ENCODE measurements at places on chromosomes 5 and 9. TPM values are rescaled to one million over a fixed set of nuclear protein-coding genes. Genes with fewer than 3 reads are reported as not detected.

The PCDHB13 gene
- total RNA-seq = 6.5 TPM

The LSM11 gene
- 3.3 TPM for total RNA-seq

The POU4F3 gene
- total RNA-seq = not detected

The TRAF2 gene
- 8.6 TPM for total RNA-seq

The CTXN3 gene
- total RNA-seq = not detected

DNA sequence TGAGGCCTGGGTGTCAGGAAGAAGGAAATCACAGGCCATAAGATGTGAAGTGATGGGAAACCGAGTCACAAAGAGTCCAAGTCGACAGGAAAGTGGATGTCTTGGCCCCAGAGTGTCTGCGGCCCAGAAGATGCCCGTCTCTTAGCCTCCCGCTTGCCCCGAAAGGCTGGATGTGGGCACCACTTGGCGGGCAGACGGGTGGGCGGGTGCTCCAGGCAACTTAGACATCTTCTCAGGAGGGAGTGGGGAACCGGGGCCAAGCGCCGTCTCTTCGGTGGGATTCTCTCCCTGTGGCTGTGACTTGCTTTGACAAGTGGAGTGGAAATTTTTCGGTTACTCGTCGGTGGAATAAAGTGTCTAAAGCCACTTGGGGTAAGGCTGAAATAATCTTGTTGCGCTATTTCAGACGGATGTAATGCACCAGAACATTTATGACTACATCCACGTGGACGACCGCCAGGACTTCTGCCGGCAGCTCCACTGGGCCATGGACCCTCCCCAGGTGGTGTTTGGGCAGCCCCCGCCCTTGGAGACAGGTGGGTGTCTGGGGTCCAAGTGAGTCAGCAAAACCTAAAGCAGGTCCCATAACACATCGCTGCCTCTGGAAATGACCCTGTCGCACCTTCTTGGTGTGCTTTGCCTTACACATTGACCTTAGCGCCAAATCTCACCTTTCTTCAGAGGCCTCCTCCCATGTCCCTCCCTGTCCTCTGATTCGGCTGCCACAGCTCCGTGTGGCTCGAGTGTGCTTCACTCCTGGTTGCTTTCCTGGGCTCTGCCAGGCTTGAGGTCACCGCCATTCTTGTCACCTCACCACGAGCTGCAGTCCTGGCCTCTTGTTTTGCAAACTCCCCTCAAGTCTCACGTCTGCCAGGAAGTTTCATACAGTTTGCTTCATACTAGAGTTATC is 20.4 kb upstream of the EXOC3 start:
- no peaks in the 10 kb centered on the region for H3K27me3 ChIP-seq
- H3K4me1 ChIP-seq = no peaks in the 10 kb centered on the region

GRCh38 chr9:2624051-2624682 is 2.6 kb downstream of the VLDLR start:
- H3K36me3 ChIP-seq = no peaks in the 10 kb centered on the region
- peak overlapping the region; percentile 68 for H3K4me3 ChIP-seq
- H3K27ac ChIP-seq = no peak overlapping the region

DNA sequence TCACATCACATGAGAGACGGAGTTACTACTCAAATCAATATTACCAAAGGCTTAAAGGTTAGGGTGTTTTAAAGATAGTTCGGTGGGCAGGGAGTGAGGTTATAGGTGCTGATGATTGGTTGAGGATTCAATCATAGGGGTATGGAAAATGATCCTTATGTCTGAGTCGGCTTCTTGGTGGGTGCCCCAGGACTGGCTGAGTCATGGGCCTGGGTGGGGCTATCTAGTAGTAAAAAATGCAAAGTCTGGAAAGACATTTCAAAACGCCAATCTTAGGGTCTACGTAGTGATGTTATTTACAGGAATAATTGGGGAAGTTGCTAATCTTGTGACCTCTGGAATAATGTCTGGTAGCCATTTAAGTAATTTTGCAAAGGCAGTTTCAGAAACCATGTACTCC is 15.2 kb upstream of the SPIN1 start:
- no peaks in the 10 kb centered on the region for H3K27me3 ChIP-seq
- no peaks in the 10 kb centered on the region for H3K4me1 ChIP-seq
- no peaks in the 10 kb centered on the region for H3K36me3 ChIP-seq
- DNase-seq = no peak
- no peak overlapping the region for H3K4me3 ChIP-seq

GRCh38 chr9:112556497-112557442 is 70.1 kb downstream of the KIAA1958 start:
- no peaks in the 10 kb centered on the region for H3K27me3 ChIP-seq
- peaks cover under 1% of the 10 kb centered on the region for H3K4me1 ChIP-seq
- no peak for DNase-seq
- H3K27ac ChIP-seq = peak overlapping the region; percentile 60
- H3K36me3 ChIP-seq = no peaks in the 10 kb centered on the region

GRCh38 chr9:116405321-116405720 is 251.7 kb downstream of the PAPPA start:
- H3K36me3 ChIP-seq = no peaks in the 10 kb centered on the region
- DNase-seq = no peak
- no peak overlapping the region for H3K4me3 ChIP-seq

GRCh38 chr5:168260353-168261226 is 30.9 kb upstream of the WWC1 start:
- no peaks in the 10 kb centered on the region for H3K36me3 ChIP-seq
- DNase-seq = no peak
- H3K4me1 ChIP-seq = no peaks in the 10 kb centered on the region
- H3K27me3 ChIP-seq = no peaks in the 10 kb centered on the region

DNA sequence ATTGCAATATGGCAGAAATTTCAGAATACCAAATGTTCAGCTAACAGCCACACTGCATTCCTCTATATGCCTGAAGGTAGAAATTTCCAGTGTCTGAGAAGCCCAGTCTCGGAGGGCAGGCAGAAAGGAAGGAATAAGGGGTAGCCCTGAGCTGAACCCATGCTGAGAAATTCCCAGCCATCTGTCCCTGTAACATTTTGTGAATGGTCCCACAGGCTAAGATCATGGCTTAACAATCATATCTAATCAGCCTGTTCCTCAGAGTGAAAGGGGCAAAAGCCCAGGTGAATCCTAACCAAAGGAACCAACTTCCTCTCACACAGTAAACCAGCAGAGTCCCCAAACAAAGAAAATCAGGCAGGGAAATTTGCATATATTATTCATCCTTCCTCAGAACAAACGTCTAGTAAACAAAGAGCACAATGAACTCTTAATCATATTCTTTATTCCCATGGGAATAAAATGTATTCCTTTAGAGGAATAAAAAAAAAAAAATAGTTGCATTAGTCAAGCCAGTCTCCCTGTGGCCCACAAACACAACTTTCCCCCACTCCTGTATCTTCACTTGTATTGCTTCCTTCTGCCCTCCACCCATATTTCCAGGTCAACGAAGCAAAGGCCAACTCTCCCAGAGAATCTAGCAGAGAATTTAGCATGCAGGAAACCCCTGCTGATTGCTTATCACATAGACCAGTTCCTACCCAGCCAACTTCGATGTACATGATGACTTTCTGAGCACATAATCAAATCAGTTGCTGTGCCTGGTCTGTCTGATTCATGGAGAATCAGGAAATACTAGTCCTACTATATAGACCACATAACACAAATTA is 257.6 kb downstream of the FAM114A2 start:
- H3K27ac ChIP-seq = no peak overlapping the region
- no peaks in the 10 kb centered on the region for H3K4me1 ChIP-seq
- peaks cover 2% of the 10 kb centered on the region for H3K27me3 ChIP-seq
- no peak for DNase-seq
- H3K4me3 ChIP-seq = no peak overlapping the region
- H3K36me3 ChIP-seq = no peaks in the 10 kb centered on the region
